ENCODE measurements at places on chromosomes 7 and 10.

GRCh38 chr7:78499971-78500370, 701.4 kb downstream of the PHTF2 start:
- no peak for DNase-seq

DNA sequence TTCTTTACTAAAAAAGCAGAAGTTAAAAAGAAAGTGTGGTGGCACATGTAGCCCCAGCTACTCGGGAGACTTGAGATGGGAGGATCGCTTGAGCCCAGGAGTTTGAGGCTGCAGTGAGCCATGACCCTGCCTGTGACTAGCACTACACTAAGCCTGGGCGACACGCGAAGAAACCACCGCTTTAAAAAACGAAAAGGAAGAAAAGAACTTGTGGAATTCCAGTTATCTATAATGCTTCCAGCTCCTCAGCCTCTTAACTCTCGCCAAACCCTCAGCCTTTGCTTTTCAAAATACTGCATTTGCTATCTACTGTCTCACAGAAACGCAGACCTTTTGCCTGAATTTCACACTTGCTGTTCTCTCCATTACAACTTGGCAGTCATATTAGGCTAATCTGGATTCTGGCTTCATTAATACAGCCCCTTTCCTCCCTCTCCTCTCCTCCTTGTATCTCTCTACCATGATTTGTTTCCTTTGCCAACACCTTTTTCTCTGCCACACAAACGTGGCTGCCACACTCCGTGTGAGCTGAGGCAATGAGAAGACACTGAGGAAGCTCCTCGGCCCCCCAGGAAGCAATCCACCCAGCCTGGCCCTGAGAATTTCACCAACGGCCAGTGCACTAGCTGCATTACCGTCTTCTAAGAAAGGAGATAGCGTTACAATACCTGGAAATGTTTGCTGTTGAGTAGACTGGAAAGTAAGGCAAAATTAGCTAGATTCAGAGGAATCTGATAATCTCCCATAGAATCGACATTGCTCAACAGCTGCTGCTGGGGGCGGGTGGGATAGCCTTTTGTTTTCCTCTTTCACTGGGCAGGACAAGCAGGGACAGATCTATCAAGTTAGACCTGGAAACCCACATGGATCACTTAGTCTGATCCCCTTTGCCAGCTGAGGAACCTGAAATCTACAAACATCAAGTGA, 37.2 kb downstream of the CALML5 start:
- DNase-seq: no peak

- no peak for DNase-seq
Observed at GRCh38 chr7:17682586-17682985, 257.7 kb downstream of the SNX13 start.

GRCh38 chr7:69651101-69651590, 52.9 kb downstream of the AUTS2 start:
- no peak for DNase-seq

DNA sequence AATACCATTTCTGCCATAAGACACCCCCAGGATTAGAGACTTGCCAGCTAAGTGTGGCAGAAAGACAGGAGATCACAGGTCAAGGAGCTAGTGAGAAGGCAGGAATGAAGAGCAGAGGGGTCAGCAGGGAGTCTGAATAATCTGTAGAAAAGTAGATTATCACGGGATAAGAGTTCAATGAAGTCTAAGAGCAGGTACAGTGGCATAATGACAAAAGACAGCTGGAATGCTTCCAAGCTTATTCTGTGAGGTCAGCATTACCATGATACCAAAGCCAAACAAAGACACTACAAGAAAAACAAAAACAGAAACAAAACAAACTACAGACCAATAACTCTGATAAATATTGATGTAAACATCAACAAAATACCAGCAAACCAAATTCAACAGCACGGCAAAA, 20.8 kb downstream of the PILRA start:
- DNase-seq: no peak

DNA sequence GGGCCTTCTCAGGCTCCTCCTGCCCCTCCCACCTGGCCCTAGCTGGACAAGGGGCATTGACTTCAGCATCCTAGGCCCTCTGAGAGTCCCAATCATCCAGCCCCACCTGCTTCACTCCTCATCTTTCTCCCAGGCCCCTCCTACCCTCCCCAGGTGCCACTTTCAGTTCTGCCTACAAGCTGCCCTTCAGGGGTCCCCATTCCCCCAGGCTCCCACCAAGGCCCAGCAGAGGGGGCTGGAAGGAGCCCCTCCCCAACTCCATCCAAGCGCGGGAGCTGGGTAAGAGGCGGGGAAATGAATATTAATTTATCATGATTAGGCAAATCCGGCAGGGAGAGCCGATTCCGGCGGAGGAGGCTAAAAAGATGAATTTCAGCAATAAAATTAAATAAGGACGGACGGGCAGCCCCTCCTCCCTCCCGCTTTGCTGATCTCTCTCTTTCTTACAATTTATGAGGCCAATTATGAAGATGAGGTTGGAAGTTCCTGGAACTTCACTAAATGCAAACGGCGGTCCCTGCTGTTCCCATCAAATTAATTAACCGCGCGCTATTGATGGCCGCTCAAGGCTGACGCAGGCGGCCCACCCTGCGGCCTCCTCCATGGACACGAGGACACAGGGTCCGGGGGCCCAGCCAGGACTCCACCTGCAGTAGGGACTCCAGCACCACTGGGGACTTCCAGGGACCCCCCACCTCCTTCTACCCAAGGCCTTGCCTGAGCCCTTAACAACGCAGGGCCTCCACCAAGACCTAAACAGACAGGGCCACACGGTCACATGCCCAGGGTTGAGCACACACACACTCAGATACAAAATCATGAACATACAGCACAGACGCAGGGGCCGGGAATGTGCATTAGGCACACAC, 13.9 kb downstream of the POLL start:
- no peak for DNase-seq

- no peak for DNase-seq
Observed at GRCh38 chr7:56291-56913, 136.0 kb upstream of the FAM20C start.

- no peak for DNase-seq
Observed at GRCh38 chr10:35458500-35459448, 122.5 kb downstream of the CCNY start.

GRCh38 chr10:111989136-111989911, 194.2 kb downstream of the GPAM start:
- no peak for DNase-seq

DNA sequence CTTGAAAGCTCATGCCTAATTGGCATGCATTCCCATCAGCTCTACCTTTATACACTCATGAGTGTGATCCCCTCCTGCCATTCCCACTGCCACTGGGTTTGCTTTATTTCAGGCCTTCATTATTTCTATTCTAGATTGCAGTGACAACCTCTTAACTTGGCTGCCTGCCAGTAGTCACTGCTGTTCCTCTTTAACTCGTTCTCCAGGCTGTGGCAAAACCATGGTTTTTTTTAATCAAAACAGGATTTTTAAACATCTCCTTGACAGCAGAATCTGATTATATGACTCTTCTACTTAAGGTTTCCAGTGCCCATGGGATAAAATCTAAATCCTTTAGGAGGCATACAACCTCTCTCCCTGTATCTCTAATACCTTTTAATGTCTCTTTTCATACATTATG, 223.7 kb upstream of the PCDH15 start:
- no peak for DNase-seq

GRCh38 chr7:57769131-57769530, 319.2 kb downstream of the ZNF716 start:
- DNase-seq: no peak

DNA sequence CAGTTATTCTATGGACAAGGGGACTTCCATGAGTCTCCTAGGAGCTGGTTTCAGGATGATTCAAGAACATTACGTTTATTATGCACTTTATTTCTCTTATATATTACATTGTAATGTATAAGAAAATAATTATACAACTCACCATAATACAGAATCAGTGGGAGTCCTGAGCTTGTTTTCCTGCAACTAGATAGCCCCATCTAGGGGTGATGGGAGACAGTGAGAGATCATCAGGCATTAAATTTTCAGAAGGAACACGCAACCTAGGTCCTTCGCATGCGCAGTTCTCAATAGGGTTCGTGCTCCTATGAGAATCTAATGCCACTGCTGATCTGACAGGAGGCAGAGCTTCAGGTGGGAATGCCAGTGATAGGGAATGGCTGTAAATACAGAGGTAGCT, 137.9 kb downstream of the ANKRD30A start:
- DNase-seq: no peak

GRCh38 chr7:77360104-77360503, 56.0 kb downstream of the GSAP start:
- no peak for DNase-seq

DNA sequence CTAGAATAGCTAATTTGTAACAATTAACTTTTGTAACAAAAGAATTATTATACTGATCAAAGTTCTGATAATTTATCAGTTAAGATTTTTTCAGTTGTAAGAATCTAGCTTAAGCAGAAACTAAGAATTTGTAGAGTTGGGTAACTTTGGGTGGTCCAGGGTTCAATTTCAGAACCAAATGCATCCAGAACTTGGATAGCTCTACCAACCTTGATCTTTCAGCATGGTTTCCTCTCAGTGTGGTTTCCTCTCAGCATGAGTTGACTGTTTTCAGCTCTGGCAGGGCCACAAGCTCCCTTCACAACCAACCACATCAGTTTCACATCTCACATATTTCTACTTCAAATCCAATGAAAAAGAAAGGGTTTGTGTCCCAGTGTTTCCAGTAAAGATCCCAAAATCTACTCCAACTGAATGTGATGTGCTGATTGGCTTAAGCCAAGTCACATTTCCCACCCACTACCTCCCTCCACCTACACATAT, 3.3 kb upstream of the FAS start:
- no peak for DNase-seq

DNA sequence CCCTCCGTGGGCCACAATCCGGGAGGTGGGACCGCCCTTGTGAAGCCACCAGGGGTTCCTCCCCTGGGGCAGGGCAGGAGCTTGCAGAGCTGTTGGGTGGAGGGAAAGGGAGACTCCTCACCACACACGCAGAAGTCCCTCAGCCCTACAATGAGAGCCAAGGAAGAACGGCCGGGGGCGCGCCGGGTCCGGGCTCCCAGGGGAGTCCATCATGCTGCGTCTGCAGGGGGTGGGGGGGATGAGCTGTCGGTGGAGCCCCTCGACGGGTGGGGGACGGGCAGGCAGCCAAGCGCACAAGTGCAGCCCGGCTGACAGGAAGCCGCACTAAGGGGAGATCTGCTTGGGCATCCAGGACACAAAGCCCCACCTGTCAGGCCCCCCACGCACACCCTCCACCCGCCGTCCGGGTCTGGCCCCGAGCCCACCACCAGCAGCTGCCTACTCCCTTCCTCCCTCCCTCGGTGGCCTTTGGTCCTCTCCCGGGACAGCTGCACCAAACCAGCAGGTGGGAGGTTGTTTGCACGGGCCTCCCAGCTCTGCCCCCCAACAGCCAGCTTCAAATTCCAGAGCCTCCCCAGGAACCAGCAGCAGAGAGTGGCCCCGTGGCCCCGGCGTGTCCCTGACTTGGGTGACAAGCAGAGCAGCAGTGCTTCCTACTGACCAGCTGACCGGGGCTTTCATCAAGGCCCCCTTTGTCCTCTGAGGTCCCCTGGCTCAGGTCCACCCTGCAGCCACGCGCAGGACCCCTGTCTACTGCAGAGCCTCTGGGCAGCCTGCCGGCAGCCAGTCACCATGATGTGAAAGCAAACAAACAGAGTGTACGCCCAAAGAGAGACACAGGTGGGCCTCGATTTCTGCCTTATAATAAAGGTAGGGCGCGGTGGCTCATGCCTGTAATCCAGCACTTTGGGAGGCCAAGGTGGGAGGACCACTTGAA, 50.3 kb downstream of the HIP1 start:
- DNase-seq: no peak

DNA sequence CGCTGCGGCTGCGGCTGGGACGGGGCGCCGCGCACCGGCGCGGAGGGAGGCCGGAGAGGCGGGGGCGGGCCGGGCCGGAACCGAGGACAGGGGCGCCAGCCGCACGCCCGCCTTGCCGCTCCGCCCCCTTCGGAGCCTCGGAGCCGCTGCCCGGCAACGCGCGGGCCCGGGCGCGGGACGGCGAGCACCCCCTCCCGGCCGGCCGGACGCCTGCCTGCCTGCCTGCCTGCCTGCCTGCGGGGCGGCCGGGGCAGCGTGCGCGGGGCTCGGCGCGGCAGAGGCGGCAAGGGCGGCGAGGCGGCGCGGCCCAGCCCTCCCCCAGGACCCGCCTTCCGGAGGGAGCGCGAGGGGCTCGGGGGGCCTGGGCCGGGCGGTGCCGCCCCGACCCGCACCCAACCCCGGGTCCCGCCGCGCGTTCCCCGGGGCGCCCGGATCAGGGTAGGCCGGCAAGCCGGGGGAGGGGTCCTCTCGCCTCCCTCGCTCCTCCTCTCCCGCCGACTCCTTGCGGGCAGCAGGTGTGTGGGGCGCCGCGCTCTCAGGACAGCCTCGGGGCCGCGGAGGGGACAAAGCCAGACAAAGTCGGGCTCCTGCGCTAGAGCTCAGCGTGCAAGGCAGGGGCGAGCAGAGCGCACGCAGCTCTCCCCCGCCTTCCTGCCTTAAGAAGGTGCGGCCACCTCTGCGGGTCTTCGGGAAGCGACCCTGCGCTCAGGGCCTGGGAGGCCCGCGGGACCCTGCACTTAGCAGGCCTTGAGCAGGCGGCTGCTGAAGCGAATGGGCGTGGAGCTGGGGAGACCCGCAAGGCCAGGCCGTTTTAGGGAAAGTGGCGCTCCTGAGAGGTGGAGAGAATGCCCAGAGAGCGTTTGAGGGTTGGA, at the start of gene KIAA1549:
Gene KIAA1549, minus strand, starts transcription at position 58 of the 872 bp plus-strand sequence. CDS start 120 bp downstream, outside the sequence.
- peak; percentile 51 for DNase-seq

DNA sequence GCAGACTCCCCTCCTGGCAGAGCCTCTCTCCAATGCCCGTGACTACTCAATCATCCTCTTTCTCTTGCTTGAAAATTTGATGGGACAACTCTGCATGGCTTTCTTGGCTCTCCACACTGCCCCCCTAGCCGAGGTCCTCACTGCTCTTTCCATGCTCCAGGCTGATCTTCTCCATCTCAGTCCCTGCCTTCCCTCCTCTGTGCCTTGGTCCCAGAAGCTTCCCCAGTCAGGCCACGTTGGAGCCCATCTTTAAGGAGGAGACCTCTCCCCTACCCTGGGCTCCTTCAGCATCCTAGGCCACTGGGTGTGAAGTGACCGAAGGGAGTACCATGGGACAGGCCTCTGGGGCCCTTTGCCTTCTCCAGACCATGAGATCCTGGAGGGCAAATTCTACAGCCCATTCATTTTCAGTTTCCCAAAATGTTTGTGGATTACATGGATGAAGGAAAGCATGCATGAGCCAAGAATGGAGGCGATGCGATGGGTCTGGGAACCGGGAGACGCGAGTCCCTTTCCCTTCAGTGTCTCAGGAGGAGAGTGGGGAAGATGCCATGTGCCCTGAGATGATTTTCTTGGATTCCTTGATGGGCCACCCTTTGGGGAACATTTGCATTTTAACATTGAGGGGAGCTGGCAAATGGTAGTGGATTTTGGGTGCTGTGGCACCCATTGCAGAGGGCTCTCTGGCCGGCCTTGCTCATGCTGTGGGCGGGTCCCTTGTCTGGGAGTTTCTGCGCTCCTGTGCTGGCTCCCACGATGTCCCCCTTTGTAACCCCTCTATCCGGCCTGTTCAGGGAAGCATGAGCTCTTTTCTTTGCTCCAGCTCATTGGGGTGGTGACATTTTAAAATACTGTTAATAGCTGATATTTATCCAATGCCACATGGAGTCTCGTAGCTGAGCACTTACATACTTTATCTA, 376.6 kb downstream of the RPS24 start:
- DNase-seq: no peak

- no peak for DNase-seq
Observed at GRCh38 chr7:16711730-16712129, 41.8 kb upstream of the TSPAN13 start.
